HepG2 (cell line): ENCODE measurements at places on chromosomes 7 and 10.

DNA sequence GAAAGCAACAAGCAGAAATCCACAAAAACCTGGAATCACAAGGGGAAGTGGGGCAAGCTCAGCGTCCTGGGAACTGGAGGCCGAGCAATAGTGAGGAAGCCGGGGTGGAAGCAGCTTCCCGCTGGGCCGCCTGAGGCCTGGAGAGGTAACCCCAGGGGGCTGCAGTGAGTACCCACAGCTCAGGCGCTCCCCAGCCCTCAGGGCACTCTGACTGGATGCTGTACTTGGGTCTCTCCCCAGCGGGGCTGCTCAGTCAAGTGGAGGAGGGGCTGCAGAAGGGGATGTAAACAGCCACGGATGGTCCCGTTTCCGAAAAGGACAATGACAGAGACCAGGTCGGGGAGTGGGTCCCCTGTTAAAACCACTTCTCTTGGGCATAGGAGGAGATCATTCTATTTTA lies 50.3 kb downstream of the SLIT1 start:
- no peak overlapping the region for H3K4me3 ChIP-seq
- H3K27ac ChIP-seq: no peak overlapping the region

- H3K4me3 ChIP-seq: no peak overlapping the region
- no peaks in the 10 kb centered on the region for H3K36me3 ChIP-seq
- no peaks in the 10 kb centered on the region for H3K27me3 ChIP-seq
- no peak for DNase-seq
- no peaks in the 10 kb centered on the region for H3K4me1 ChIP-seq
Measured at GRCh38 chr7:112723416-112723815, 66.8 kb downstream of the TMEM168 start.

GRCh38 chr10:29345910-29346209 lies 57.0 kb downstream of the LYZL1 start:
- H3K36me3 ChIP-seq: no peaks in the 10 kb centered on the region
- H3K4me1 ChIP-seq: peaks cover 52% of the 10 kb centered on the region
- H3K27ac ChIP-seq: no peak overlapping the region
- no peak overlapping the region for H3K4me3 ChIP-seq

DNA sequence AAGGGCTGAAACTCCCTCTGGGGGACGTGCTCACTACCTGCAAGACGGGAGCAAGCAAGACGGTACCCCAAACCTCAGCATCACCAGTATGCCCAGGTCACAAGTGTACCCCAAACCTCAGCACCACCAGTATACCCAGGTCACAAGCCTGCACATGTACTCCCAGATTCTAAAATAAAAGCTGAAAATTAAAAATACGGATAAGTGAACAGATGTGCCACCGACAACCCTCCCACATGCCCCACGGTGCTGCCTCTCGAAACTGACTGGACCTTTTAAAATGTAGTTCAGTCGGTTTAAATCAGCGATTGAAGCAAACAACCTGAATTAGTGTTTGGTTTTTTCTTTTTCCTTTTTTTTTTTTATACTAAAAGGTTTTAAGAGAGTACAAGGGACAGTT lies 566.5 kb downstream of the DNAJB6 start:
- peaks cover 12% of the 10 kb centered on the region; the same call in 1 of the 2 replicates for H3K4me1 ChIP-seq
- no peak overlapping the region for H3K27ac ChIP-seq
- no peak overlapping the region for H3K4me3 ChIP-seq
- DNase-seq: no peak
- H3K36me3 ChIP-seq: no peaks in the 10 kb centered on the region

DNA sequence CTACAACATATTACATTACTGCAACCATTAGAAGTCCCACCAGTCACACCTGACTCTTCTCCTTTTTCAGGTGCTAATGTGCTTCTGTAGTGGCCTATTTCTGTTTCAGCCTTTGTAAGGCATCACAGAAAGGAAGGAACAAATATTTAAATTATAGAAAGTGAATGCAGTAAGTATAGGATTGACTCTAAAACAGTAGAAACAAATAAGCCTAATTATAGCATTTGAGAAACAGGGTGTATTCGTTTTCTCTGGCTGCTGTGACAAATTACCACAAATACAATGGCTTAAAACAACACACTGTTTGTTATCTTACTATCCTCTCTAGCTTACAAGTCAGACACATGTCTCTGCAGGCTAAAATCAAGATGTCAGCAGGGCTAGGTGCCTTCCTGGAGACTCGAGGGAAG lies 69.4 kb downstream of the CCSER2 start:
- no peaks in the 10 kb centered on the region for H3K36me3 ChIP-seq
- no peak overlapping the region for H3K27ac ChIP-seq
- H3K27me3 ChIP-seq: no peaks in the 10 kb centered on the region
- no peak for DNase-seq
- peaks cover 7% of the 10 kb centered on the region for H3K4me1 ChIP-seq
- H3K4me3 ChIP-seq: no peak overlapping the region

GRCh38 chr10:5752301-5752871 lies 60.8 kb downstream of the GDI2 start:
- no peak overlapping the region for H3K4me3 ChIP-seq
- peaks cover 30% of the 10 kb centered on the region for H3K4me1 ChIP-seq
- peaks cover 12% of the 10 kb centered on the region for H3K36me3 ChIP-seq
- no peak overlapping the region for H3K27ac ChIP-seq
- no peaks in the 10 kb centered on the region for H3K27me3 ChIP-seq
- no peak for DNase-seq

DNA sequence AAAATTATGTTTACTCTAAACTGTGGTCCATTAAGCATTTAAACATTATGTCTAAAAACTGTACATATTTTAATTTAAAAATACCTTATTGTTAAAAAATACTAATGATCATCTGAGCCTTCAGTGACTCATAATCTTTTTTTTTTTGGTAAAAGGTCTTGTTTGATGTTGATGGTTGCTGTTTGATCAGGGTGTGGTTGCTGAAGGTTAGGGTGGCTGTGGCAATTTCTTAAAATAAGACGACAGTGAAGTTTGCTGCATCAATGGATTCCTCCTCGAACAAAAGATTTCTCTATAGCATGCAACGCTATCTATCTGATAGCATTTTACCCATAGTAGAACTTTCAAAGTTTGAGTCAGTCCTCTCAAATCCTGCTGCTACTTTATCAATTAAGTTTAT lies 180.0 kb upstream of the AHR start:
- H3K27me3 ChIP-seq: no peaks in the 10 kb centered on the region
- no peaks in the 10 kb centered on the region for H3K4me1 ChIP-seq
- H3K27ac ChIP-seq: no peak overlapping the region
- H3K36me3 ChIP-seq: no peaks in the 10 kb centered on the region
- H3K4me3 ChIP-seq: no peak overlapping the region
